ENCODE measurements at places on chromosomes 13 and 19. TPM values are rescaled to one million over a fixed set of nuclear protein-coding genes. Genes with fewer than 3 reads are reported as not detected.

The FGF14 gene
- total RNA-seq, result 0.58 TPM

The RGCC gene
- total RNA-seq, result 0.41 TPM

The PEAK3 gene
- not detected for total RNA-seq

- no peak overlapping the region for H3K27ac ChIP-seq
- peaks cover 32% of the 10 kb centered on the region for H3K36me3 ChIP-seq
- H3K4me1 ChIP-seq, result no peaks in the 10 kb centered on the region
- DNase-seq, result no peak
These were observed 30.3 kb downstream of the LAMP1 start for GRCh38 chr13:113327391-113327765.

DNA sequence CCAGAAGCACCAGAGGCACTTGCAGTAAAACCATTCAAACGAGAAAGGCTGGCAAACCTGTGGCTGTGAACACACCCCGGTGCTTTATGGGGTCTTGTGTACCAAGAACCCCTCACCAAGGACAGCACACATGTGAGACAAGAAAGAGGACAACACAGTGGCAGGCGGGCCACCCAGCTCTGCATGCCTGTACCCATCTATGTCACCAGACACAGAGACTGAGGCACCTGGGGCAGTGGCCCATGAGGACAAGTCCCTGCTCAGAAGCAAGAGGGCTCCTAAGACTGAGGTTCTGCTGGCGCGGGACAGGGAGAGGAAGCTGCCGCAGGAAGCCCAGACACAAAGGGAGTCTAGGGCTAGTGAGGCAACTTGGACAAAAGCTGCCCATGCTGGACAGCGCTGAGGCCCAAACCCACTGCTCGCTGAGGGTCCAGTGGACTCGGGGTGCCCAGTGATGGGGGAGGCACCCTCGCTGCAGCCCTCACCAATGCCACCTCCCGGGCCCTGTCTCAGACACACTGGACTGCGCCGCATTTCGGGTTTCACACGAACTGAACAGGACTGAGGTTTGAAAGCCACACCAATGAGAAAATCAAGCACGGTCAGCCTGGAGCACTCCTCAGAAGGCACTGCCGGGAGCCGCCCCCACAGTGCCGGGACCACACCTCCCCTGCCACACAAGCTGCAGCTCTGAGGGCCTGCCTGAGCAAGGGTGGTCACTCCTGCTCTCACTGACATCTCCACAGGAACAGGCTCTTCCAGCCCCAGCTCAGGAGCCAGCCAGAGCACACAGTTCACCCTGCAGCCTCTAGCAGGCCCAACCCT lies 232.7 kb downstream of the TUBA3C start:
- no peaks in the 10 kb centered on the region for H3K27me3 ChIP-seq
- DNase-seq, result no peak
- H3K36me3 ChIP-seq, result no peaks in the 10 kb centered on the region
- H3K27ac ChIP-seq, result no peak overlapping the region

GRCh38 chr13:110856942-110857835 lies 57.7 kb downstream of the ANKRD10 start:
- H3K36me3 ChIP-seq, result no peaks in the 10 kb centered on the region
- no peak overlapping the region for H3K4me3 ChIP-seq
- no peak overlapping the region for H3K27ac ChIP-seq
- H3K4me1 ChIP-seq, result no peaks in the 10 kb centered on the region

- DNase-seq, result no peak
- no peaks in the 10 kb centered on the region for H3K36me3 ChIP-seq
- H3K4me3 ChIP-seq, result no peak overlapping the region
- no peaks in the 10 kb centered on the region for H3K4me1 ChIP-seq
These were observed 111.9 kb downstream of the KDM4B start for GRCh38 chr19:5080809-5081208.

DNA sequence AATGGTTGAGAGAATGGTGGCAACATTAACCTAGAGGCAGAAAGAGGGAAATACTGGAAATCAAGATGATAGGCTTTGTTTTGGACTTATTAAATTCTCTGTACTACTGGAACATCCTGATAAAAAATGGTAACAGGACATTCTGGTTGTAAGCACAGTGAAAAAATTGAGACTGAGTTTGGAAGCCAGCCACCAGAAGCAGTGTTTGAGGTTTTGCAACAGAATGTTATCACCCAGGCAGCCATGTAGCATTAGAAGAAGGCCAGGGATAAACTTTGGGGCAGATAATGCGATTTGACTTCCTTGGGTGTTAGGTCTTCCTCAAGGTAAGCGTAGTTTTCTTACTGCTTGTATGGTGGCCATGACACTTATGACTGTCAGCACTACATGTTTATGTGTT lies 307.4 kb downstream of the ATP8A2 start:
- no peak overlapping the region for H3K27ac ChIP-seq
- H3K36me3 ChIP-seq, result no peaks in the 10 kb centered on the region
- DNase-seq, result no peak
- no peaks in the 10 kb centered on the region for H3K4me1 ChIP-seq
- no peaks in the 10 kb centered on the region for H3K27me3 ChIP-seq
- no peak overlapping the region for H3K4me3 ChIP-seq

- no peak overlapping the region for H3K4me3 ChIP-seq
- H3K4me1 ChIP-seq, result peaks cover 8% of the 10 kb centered on the region
- no peak overlapping the region for H3K27ac ChIP-seq
- H3K36me3 ChIP-seq, result no peaks in the 10 kb centered on the region
These were observed 22.0 kb downstream of the GPC6 start for GRCh38 chr13:93248627-93249047.

- no peak for DNase-seq
- H3K27me3 ChIP-seq, result no peaks in the 10 kb centered on the region
- no peak overlapping the region for H3K27ac ChIP-seq
- peaks cover 37% of the 10 kb centered on the region for H3K36me3 ChIP-seq
- H3K4me3 ChIP-seq, result no peak overlapping the region
- H3K4me1 ChIP-seq, result no peaks in the 10 kb centered on the region
These were observed 12.1 kb downstream of the AKAP8 start for GRCh38 chr19:15367439-15367838.
